Esophagus squamous epithelium (tissue), 5 donors: ENCODE measurements at places on chromosomes 5 and 9. TPM values are rescaled to one million over a fixed set of nuclear protein-coding genes. Genes with fewer than 3 reads are reported as not detected.

JADE2 gene
- total RNA-seq: 12.1 TPM

SLC46A2 gene
- total RNA-seq: 0.57 TPM

ZNF608 gene
- total RNA-seq: 7.1 TPM

SNCB gene
- not detected for total RNA-seq

JAKMIP2 gene
- total RNA-seq: 0.09 TPM

GRCh38 chr9:119905724-119906123 lies 536.5 kb upstream of the BRINP1 start:
- DNase-seq: no peak

DNA sequence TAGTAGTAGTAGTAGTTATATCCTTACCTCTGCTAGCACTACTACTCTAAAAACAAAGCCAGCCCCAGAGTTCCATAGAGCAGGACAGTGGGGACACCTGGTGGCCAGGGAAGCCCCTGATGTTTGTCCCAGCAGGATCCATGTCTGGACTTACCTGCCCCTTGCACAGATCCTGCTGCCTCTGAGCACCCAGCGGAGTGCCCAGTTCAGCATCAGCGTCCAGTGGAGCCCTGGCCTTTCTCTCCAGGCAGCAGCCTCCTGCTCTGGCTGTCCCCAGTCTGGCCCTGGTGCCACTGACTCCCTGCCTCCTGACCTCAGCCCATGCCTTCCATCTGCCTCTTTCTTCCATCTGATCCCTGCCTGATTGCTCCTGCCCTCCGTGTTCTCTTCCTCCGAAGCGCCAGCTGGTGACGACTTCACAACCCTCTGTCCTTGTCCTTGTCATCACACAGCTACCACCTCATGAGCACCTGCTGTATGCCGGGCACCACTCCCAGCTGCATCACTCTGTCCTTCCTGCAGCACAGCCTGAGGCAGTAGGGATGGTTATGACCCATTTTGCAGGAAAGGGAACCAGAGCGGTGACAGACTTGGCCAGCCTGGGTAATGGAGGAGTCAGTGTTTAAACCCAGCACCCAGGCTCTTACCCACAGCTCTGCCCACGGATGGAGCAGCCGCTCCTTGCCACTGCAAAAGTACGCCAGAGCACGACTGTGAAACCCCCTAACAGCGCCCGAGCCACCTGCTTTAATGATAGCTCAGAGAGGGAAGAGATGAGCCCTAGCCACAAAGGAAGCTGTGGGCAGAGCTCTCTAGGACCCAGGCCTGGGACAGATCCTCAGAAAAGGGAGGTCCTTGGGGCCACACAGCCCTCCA lies 11.5 kb downstream of the SARDH start:
- DNase-seq: no peak

DNA sequence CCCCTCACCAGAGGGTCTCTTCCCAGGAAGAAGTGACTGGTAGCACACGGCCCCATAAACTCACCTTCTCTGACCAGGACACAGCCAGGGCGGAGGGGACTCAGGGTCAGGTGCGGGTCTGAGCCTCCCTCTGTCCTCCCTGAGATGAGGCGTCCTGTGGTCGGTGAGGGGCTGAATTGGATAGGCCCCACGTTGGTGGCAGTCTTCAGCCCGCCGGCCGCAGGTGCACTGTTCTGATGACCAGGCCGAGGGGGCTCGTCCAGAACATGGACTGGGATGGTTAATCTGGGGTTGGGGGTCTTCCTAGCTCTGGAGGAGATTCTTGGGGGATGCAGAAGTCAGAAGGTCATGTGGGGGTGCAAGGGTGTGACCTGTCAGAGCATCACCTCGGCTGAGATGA lies 102.2 kb upstream of the PPP1R26 start:
- DNase-seq: no peak

DNA sequence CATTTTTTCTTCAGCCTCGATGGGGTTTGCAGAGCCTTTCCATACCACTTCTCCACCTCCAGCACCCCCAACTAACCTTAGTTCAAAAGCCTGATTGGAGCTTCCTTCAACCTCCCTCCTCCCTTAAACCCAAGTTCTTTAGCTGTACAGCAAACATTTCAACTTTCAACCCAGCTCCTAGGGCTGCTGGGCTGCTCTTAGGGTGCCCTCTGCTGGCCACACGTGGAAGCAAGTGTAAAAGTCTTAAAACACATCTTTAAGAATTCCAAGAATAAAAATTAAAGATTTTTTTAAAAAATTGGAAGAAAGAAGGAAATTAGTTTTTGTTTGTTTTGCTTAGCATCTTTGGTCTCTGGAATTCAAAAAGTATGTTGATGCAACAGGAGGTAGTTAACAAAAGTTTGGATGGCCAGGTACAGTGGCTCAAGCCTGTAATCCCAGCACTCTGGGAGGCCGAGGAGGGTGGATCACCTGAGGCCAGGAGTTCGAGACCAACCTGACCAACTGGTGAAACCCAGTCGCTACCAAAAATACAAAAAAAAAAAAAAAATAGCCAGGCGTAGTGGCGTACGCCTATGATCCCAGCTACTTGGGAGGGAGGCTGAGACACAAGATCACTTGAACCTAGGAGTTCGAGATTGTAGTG lies 15.5 kb upstream of the HSD17B3 start:
- DNase-seq: no peak

DNA sequence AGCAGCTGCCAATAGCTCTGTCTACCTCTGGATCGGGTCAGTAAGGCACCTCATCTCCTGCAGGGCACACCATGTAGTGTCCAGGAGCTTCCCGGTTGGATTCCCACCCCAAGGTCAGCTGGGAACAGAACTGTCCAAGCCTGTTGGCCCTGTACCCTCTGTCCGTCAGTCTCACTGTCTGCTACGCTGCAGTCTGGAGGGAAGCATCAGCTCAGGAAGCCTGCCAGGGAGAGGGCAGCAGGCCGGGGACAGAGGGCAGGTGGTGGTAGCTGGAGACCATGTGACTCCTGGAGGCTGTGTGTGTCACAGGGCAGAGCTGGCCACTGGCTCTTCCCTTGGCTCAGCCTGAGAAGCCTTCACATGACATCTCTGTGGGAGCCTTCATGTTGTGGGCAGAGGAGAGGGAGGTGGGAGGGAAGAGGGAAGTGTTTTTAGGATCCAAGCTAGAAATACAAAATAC lies 134.5 kb downstream of the SEC61B start:
- DNase-seq: no peak

GRCh38 chr9:126752376-126752775 lies 52.5 kb upstream of the ZBTB43 start:
- DNase-seq: no peak

DNA sequence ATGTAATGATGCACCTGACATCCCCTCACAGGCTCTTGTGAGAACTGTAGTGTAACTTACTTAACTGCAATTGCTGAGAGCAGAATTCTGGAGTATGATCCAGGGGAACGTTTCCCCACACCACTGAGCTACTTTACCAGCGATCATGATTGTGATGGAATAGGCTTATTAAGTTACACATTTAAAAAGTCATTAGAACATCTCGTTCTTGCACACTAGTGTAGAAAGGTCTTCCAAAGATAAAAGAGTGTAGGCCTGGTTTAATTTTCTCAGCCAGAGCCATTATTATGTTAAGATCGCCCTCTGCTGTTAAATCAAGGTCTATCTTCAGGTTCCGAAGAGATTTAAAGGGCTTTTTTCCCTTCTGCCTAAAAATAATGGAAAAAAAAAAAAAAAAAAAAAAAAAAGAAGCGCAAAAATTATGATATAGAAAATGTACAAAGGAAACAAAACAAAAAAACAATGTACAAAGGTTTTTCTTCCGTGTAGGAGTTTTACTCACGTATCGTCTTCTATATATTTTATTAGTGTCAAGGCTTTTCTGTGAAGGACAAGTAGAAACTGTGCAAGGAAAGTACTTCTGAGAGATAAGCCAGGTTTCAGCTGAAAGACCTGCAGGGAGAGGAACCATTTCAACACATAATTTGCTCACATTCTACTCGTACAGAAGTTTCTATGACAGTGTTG lies 18.6 kb upstream of the MOB3B start:
- DNase-seq: no peak

DNA sequence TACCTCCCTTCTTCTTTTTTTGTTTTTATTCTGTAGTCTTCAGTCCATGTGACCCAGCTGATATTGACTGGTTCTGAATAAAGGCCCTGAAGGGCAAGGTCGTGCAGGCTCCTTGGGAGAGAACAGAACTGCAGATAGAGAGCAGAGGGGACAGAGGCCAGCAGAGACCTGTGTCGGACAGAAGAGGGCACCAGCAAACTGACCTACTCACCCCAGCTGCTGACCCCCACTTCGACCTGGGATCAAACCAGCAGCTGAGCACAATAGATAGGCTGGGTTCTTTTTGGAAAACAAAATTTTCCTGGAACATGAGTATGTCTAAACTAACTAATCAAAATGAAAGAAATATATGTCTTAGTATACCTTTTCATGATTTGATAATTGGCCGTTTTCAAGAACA lies 695.1 kb downstream of the NR2F1-AS1 start:
- DNase-seq: no peak

DNA sequence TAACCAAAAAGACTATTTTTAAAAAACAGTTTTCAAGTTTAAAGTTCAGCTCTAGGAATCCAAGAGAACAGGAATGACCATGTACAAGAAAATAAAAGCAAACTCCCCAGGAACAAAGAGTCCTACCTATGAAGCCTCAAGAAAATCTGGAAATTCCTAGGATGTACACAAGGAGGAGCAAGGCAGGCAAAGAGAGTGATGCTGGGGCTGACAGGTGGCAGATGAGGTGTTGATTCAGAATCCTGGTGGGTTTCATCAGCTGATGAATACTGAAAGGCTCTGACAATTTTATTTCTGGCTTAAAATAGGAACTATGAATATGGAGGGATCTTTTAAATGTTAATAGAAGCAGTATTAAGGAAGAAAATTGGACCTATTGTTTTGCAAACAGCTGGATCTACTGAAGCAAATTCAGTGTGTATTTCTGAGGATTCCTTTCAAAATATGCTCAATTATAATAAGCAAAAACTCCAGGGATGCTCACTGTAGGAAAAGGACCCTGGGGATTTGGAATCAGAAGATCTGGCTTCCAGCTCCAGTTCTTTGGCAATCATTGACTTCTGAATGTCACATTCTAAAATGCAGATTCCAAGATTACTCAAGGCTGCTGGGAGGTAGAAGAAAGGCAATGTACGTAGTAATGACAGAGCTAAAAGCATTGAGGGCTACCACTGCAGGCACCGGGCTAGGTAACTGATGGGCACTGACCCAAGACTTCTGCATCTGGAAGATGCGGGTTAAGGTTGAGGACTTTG lies 28.0 kb upstream of the SH3RF2 start:
- no peak for DNase-seq

GRCh38 chr5:78610636-78611035 lies 37.9 kb downstream of the LHFPL2 start:
- DNase-seq: no peak
